GM20000 (cell line): ENCODE measurements at places on chromosomes 16 and 17.

GRCh38 chr17:8053600-8053999, 14.7 kb downstream of the ALOX15B start:
- DNase-seq, result no peak

DNA sequence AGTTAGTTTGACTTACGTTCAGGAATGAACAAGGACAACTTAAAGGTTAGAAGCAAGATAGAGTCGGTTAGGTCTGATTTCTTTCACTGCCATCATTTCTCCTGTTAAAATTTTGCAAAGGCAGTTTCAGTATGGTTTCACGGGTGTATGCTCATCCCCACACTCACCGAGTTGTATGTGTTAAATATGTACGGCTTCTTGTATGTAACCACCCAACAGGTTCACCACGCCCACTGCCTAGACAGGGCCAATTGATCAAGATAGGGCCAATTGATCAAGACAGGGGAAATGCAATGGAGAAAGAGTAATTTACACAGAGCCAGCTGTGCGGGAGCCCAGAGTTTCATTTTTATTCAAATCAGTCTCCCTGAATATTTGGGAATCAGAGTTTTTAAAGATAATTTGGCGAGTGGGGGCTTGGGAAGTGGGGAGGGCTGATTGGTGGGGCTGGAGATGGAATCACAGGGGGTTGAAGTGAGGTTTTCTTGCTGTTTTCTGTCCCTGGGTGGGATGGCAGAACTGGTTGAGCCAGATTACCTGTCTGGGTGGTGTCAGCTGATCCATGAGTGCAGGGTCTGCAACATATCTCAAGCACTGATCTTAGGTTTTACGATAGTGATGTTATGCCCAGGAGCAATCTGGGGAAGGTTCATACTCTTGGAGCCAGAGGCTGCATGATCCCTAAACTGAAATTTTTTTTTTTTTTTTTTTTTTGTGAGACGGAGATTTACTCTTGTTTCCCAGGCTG, 62.4 kb upstream of the PLCG2 start:
- DNase-seq, result peak; percentile 67

- DNase-seq, result no peak
Observed at GRCh38 chr16:88731699-88732098, 25.4 kb downstream of the CTU2 start.

- no peak for DNase-seq
Observed at GRCh38 chr16:57525761-57526160, 10.6 kb downstream of the CCDC102A start.

- DNase-seq, result no peak
Observed at GRCh38 chr16:65876056-65876408, 490.5 kb upstream of the CDH5 start.

- no peak for DNase-seq
Observed at GRCh38 chr16:69741951-69742904, 12.5 kb downstream of the NOB1 start.

DNA sequence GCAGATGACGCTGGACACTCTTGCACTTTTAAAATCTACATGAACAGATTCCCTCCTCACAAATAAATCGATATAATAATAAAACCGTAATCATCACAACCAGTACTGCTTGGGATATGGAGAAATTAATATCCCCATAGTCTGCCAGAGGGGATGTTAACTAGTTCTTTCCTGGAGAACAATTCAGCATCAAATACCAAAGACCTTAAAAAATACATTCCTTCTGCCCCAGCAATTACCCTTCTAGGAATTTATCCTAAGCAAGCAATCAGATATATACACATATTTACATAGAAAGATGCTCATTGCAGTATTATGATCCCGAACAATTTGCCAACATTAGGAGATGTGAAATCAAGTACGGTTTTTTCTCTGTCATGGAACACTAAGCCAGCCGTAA, 21.8 kb downstream of the SMYD4 start:
- no peak for DNase-seq
